ENCODE measurements at places on chromosomes 11 and 22.

DNA sequence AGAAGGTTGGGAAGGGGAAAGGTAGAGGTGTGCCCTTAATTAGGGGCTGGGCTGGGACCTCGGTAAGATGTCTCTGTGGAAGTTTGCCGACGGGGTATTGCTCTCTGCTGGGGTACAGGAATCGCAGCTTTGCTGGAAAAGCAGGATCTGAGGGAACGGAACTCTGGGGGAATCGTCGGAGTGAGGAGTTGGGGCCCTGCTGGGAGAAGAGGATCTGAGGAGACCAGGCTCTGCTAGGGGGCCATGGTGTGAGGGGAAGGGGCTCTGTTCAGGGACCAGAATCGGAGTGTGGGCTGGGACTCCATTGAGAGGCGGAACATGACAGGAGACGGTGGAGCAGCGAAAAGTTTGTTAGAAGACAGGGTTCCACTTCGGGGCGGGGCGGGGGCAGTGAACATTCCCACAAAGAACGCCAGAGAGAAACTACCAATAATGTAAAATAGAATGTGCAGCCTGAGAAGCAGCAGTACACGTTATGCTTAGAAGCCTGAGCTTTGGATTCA, 456 bp downstream of the AAMDC start:
- peak overlapping the region; percentile 96 for H3K27ac ChIP-seq
- no peaks in the 10 kb centered on the region for H3K4me1 ChIP-seq
- peak overlapping the region; percentile 100 for H3K4me3 ChIP-seq
- H3K36me3 ChIP-seq = no peaks in the 10 kb centered on the region
- no peaks in the 10 kb centered on the region for H3K27me3 ChIP-seq

GRCh38 chr11:88089134-88089533, 86.1 kb downstream of the RAB38 start:
- no peaks in the 10 kb centered on the region for H3K4me1 ChIP-seq
- H3K27me3 ChIP-seq = no peaks in the 10 kb centered on the region
- no peak for DNase-seq
- H3K4me3 ChIP-seq = no peak overlapping the region
- H3K27ac ChIP-seq = no peak overlapping the region

GRCh38 chr22:23383491-23384361, 196.4 kb downstream of the IGLL1 start:
- DNase-seq = no peak
- no peak overlapping the region for H3K27ac ChIP-seq
- no peaks in the 10 kb centered on the region for H3K27me3 ChIP-seq

DNA sequence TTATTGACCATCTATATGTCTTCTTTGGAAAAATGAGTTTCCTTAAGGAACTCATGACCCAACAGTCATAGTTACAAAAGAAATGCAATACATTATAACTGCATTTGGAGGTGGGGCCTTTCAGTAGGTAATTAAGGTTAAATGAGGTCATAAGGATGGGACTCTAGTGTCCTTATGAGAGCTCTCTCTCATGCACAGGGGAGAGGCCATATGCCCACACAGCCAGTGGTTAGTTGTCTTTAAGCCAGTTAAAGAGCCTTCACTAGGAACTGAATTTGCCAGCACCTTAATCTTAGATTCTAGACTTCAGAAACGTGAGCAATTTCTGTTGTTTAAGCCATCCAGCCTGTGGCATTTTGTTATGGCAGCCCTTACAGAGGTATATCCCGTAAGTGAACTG, 27.3 kb downstream of the INTS4 start:
- no peak overlapping the region for H3K27ac ChIP-seq
- no peak overlapping the region for H3K4me3 ChIP-seq
- H3K4me1 ChIP-seq = no peaks in the 10 kb centered on the region
- DNase-seq = no peak
- H3K36me3 ChIP-seq = no peaks in the 10 kb centered on the region

DNA sequence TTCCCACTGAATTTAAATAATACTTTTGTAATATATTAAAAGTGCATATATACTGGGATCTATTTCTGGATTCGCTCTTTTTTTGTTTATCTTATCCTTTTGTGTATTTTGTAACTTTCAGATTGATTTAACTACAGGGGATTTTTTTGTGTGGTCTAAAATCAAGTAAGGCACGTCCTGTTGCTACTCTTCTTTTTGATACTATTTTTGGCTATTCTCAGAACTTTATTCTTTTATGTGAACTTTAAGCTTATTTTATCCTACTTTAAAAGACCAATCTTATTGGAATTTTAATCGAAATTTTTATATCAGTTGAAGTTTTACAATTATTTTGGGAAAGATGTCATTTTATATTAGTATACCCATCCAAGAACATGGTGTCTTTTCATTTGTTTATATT, 106.8 kb downstream of the UVRAG start:
- H3K27ac ChIP-seq = no peak overlapping the region
- no peak for DNase-seq
- no peaks in the 10 kb centered on the region for H3K27me3 ChIP-seq
- no peak overlapping the region for H3K4me3 ChIP-seq
- no peaks in the 10 kb centered on the region for H3K36me3 ChIP-seq

GRCh38 chr11:83272627-83273026, 13.5 kb downstream of the CCDC90B start:
- H3K4me1 ChIP-seq = no peaks in the 10 kb centered on the region
- no peak for DNase-seq
- H3K27ac ChIP-seq = no peak overlapping the region
- no peak overlapping the region for H3K4me3 ChIP-seq
- H3K36me3 ChIP-seq = no peaks in the 10 kb centered on the region
- H3K27me3 ChIP-seq = no peaks in the 10 kb centered on the region

GRCh38 chr11:120688163-120688562, 176.6 kb downstream of the GRIK4 start:
- DNase-seq = no peak
- no peaks in the 10 kb centered on the region for H3K27me3 ChIP-seq
- no peaks in the 10 kb centered on the region for H3K36me3 ChIP-seq
- no peak overlapping the region for H3K27ac ChIP-seq

- H3K27ac ChIP-seq = no peak overlapping the region
- no peak overlapping the region for H3K4me3 ChIP-seq
- no peak for DNase-seq
- H3K36me3 ChIP-seq = no peaks in the 10 kb centered on the region
These were observed 15.4 kb upstream of the HYLS1 start for GRCh38 chr11:125872138-125872491.

DNA sequence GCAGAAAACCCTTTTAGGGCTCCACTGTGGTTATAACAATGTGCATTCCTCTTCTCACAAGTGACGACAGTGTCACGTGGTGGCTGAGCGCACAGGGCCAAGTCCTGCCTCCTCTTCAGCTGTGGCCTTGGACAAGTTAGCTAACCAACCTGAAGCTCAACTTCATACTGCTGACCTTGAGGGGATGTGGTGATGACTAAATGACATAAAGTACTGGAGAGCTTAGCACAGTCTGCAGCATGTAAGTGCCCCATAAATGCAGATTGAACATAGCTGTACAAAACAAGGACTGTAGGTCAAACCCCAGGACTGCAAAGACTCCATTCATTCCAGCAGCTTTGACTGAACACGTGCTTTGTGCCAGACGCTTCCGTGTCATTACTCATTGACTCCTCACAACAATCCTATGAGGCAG, 20.1 kb upstream of the MRGPRX2 start:
- no peaks in the 10 kb centered on the region for H3K4me1 ChIP-seq
- H3K4me3 ChIP-seq = no peak overlapping the region
- H3K27ac ChIP-seq = peak overlapping the region; percentile 81
- no peak for DNase-seq

DNA sequence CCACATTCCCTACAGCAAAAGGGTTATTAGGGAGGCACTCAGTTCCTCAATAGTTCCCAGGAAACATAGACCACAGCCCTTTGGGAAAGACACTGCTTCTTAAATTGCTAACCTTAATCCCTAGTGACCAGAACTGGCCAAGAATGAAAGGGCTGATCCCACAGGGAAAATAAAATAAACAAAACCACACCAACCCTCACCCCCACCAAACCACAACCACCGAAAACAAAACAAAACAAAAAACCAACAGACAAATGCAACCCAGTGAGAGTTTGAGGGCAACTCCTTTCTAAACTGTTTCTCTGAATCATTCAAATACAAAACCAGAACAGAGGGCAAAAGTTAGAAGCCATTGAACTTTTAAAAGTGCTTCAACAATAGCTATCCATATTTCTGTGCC, 57.2 kb downstream of the NAV2 start:
- H3K27ac ChIP-seq = no peak overlapping the region
- DNase-seq = no peak
- H3K4me1 ChIP-seq = no peaks in the 10 kb centered on the region

GRCh38 chr11:235997-236773, at the start of gene SIRT3:
TSS of gene SIRT3 (minus strand) at chr11:236342. CDS start at chr11:236328, 14 bp downstream.
- H3K27me3 ChIP-seq = no peaks in the 10 kb centered on the region
- peak; percentile 83 for DNase-seq
- H3K36me3 ChIP-seq = no peaks in the 10 kb centered on the region
- H3K4me3 ChIP-seq = peak within 1 kb of the TSS; percentile 99
- peaks cover 3% of the 10 kb centered on the region for H3K4me1 ChIP-seq

- H3K36me3 ChIP-seq = no peaks in the 10 kb centered on the region
- DNase-seq = no peak
- H3K4me1 ChIP-seq = no peaks in the 10 kb centered on the region
- H3K4me3 ChIP-seq = no peak overlapping the region
- no peaks in the 10 kb centered on the region for H3K27me3 ChIP-seq
These were observed 59.6 kb upstream of the CCDC89 start for GRCh38 chr11:85745626-85746025.

GRCh38 chr22:42933485-42934091, 76.5 kb upstream of the ARFGAP3 start:
- no peak for DNase-seq
- peak overlapping the region; percentile 98 for H3K27ac ChIP-seq
- H3K4me3 ChIP-seq = peak overlapping the region; percentile 47
- H3K36me3 ChIP-seq = no peaks in the 10 kb centered on the region
- H3K4me1 ChIP-seq = peaks cover 53% of the 10 kb centered on the region
- no peaks in the 10 kb centered on the region for H3K27me3 ChIP-seq

GRCh38 chr11:125402435-125402834, 93.6 kb downstream of the FEZ1 start:
- no peaks in the 10 kb centered on the region for H3K4me1 ChIP-seq
- DNase-seq = peak; percentile 15
- H3K27me3 ChIP-seq = no peaks in the 10 kb centered on the region
- no peak overlapping the region for H3K27ac ChIP-seq
- no peaks in the 10 kb centered on the region for H3K36me3 ChIP-seq

DNA sequence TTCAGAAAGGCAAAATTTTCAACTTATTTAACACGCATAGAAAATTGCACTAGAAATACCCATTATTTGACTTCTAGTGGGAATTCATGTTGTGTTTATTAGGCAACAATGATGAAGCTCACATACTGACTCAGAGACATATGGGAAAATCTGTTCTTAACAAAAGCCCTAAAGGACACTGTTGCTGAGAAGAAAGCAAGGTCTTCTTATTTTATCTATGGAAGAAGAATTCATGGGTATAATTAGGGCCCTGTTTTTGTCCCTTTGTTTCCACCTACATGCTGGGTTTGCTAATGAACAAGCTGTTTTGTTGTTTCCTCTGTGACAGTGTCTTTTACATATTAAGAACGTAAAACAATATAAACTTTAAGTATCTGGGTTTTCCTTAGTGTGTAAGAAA, 606.7 kb upstream of the ARHGAP42 start:
- DNase-seq = no peak
- H3K4me1 ChIP-seq = no peaks in the 10 kb centered on the region
- H3K27ac ChIP-seq = no peak overlapping the region

GRCh38 chr11:119697882-119698281, 31.1 kb downstream of the NECTIN1 start:
- H3K27ac ChIP-seq = peak overlapping the region; percentile 53
- DNase-seq = no peak
- H3K4me1 ChIP-seq = peaks cover 2% of the 10 kb centered on the region
- no peaks in the 10 kb centered on the region for H3K36me3 ChIP-seq
- H3K27me3 ChIP-seq = no peaks in the 10 kb centered on the region

DNA sequence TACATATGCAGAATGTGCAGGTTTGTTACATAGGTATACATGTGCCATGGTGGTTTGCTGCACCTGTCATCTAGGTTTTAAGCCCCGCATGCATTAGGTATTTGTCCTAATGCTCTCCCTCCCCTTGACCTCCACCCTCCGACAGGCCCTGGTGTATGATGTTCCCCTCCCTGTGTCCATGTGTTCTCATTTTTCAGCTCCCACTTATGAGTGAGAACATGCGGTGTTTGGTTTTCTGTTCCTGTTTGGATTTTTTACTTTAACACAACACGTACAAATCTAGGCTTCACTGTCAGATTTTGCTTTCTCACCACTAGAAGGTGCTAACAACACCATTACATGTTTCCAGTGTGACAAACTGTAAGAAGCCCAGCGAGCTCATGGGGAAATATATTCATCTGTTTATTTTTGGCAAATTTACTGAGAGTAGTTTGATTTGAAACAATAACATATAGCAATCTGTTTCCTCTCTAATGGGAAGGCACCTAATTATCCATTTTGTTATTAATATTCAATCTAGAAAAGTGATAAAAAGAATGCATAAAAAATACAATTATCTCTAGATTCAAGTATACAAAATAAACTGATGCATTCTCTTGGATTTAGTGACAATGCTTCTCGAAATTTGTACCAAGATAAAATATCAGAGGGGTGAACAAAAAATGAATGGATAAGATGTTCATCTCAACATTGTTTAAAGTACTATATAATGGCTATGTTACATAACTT, 23.2 kb upstream of the BIRC3 start:
- no peaks in the 10 kb centered on the region for H3K27me3 ChIP-seq
- DNase-seq = no peak
- no peaks in the 10 kb centered on the region for H3K4me1 ChIP-seq
- no peak overlapping the region for H3K27ac ChIP-seq
- no peak overlapping the region for H3K4me3 ChIP-seq

DNA sequence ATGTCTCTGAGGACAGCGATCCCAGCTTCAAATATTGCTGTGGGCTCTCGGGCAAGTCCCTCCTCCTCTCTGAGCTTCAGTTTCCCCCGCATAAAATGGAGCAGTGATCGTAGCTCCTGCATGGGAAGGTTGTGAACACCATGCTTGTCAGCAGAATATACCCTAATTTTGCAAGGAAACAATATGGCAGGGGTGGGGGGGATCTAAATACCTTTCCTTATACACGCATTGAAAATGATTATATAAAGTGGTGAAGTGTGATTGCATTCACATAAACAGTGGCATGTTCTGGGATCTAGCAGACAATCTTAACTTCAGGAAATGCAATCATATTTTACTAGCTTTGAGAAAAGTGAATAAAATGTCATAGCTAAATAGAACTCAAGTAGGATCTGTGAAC, 24.0 kb upstream of the RTN4R start:
- H3K4me3 ChIP-seq = no peak overlapping the region
- no peaks in the 10 kb centered on the region for H3K27me3 ChIP-seq
- DNase-seq = no peak
- H3K36me3 ChIP-seq = no peaks in the 10 kb centered on the region

- H3K4me3 ChIP-seq = no peak overlapping the region
- no peaks in the 10 kb centered on the region for H3K4me1 ChIP-seq
- no peaks in the 10 kb centered on the region for H3K36me3 ChIP-seq
- H3K27me3 ChIP-seq = no peaks in the 10 kb centered on the region
- DNase-seq = no peak
These were observed 1353.3 kb downstream of the FAM181B start for GRCh38 chr11:81380395-81380794.

Data from breast epithelium (tissue), 4 donors.